ENCODE measurements at places on chromosomes 4 and X.
A peak's percentile ranks its signal among the peaks of the same experiment; 100 is the strongest.

DNA sequence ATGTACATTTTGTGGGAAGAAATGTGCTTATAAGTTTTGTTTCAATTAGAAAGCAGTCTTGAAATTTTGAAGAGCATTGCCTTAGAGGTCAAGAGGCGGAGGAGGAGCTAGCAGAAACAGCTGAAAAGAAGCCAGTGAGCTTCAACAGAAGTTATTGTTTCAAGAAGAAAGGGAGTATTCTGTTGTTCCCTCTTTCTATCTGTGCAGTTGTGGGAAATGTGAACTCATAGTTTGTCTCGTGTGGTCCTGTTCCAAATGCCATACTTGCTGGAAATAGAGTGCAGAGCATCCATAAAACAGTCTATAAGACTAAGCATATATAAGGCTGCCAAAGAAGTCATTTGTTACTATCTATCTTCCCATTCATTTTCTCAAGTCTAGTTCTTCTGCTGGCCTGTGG is 1015.7 kb downstream of the DMD start:
- DNase-seq = no peak

GRCh38 chrX:78314561-78314960 is 12.8 kb downstream of the CYSLTR1 start:
- no peak for DNase-seq

DNA sequence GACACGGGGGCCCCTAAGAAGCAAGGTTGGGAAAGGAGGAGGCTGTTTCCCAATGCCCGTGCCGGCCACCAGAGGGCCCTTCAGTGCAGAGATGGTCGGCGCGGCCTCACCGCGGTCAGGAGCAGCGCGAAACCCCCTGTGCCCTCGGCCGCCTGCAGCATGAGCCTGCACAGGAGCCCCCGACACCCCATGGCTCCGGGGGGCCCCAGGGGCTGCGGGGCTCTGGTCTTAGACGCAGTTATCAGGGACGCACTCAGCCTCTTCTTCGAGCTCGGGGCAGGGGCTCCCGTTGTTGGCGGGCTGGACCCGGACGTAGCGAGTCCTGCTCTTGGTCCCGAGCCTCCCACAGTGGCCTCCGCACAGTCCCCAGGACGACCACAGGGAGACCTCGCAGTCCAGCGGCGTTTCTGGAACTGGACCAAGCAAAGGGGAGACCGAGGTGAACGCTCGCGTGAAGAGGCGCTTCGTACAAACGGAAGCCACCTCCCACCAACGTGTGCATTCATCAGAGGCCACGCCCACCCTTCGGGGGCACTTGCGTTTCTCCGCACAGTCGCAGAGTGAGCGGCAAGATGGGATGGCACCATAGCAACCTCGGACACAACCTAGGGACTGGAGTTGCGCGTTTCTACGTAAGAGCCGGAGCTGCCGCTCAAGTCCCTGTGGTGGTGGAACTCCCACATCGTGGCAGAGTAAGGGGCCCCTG is 5.0 kb downstream of the SPON2 start:
- peak; percentile 45 for DNase-seq

DNA sequence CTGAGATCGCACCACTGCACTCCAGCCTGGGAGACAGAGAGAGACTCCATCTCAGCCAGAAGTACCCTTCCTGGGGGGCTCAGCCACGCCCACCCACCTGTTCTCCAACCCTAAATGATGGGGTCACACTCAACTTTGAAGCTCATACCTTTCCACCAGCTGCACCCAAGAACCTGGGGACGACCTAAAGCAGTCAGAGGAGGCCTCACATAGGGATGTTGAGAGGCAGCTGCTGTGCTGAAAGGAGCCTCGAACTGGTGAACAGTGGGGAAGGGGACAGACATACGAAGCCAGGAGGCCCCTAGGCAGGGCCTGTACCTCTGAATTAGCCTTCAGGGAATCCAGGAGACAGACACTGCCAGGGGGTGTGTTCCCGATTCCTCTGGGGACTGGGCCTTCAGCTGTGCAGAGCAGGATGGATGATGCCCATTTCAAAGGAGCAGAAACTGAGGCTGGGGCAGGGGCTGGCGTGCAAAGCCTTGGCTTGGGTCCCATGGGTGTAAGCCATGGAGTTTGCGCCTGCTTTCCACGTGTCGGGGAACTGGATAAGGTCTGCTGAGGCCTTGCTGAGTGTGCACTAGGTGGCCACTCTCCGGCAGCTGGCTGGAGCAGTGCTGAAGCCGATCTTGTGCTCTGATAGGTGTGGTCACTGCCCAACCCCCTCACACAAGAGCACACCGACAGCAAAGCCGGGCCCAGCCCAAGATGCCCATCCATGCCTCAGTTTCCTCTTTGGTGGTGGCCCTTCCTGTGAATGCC is 130.8 kb downstream of the CPZ start:
- no peak for DNase-seq

DNA sequence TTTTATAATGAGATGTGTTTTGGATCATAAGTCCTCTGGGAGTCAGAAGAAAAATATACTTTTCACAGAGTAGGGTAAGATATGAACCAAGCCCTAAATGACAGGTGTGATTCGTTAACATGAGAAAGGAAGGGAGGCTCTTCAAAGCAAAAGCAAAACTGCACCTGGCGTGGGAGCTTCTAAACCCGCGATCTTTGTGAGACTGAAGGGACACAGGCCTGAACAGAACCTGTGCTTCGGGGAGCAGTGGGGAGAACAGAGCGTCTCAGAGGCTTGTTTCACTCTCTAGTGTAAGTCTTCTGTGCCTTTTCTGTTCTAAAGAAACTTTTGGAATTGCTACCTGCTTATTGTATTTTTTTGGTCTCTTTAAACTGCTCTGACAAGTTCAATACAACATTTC is 30.2 kb upstream of the CYP4V2 start:
- DNase-seq = peak; percentile 54

DNA sequence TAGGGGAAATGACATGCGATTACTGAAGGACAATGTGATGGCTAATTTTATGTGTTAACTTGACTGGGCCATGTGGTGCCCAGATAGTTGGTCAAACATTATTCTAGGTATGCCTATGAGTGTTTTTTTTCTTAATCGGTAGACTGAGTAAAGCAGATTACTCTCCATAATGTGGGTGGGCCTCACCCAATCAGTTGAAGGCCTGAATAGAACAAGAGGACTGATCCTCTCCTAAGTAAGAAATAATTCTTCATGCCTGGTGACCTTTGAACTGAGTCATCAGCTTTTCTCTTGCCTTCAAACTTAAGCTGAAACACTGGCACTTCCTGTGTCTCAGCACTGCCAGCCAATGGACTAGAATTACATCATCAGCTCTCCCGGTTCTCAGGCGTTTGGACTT is 164.0 kb upstream of the FGF13 start:
- DNase-seq = no peak

DNA sequence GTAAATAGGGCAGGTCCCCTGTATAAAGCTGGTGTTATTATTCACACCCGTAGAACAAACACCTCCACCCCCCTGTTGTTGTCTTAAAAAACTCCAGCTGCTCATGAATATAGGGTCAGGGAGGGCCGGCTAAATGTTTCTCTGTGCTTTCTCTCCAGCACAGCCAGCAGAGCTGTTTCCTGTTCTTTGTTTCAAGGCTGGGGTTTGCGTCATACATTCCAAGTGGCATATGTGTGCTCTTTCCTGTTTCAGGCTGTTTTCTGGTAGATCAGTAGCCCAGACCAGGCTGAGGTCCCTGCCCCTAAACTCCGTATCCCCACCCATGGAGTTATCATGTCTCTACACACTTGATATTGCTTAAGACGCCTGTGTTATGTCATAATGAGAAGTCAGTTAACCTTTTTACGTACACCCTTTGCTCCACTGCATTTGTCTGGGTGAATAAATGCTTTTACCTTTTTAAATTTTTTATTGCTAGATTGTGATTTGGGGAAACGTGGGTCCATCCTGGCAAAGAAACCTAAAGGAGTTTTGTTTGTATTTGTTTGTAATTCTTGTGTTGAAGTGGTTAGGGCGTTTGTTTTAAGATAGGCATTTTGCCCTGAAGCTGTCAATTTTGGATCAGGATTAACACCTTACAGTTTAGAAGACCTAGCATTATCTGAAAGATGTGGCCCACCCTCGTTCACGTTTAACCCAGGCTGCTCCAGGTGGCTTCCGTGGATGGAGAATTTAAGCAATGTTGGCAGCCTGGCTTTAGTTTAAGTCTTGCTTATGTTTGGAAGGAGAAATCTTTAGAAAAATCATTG is 3.3 kb downstream of the KLF3 start:
- DNase-seq = peak; percentile 68

DNA sequence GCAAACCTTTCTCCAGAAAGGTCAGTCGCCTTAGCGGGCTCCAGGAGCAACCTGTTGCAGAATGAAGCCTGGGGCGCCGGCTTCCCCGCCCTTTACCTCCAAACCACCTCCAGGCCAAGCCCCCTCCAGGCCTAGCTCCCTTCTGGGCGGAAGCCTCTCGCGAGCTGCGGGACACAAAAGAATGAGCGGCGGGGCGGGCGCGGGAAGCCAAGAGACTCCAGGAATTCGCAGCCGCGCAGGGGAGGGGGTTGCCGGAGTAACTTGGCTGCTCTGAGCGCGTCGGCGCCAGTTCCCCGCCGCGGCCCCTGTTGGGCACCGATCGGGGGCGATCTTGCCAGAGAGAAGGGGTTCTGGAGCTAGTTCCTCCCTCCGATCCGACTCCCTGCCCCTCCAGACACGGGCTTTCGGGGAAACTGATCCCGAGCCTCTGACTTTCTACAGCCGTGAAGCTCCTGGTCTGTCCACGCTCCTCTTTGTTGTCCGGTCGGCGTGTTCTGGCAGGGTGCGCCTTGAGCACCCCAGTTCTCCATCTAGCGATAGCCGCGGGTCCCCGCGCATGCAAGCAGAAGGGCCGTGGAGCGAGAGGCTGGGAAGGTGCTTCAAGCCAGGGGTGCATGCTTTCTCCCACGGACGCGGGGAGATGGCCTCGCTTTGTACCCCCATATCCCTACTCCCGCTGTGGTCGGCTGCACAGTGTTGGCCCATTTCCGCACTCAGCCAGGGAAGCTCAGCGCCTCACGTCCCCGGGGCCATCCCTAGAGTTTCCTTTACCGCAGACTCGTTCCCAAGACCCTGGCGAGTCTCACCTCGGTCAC is 1.2 kb downstream of the PROM1 start:
- DNase-seq = no peak

DNA sequence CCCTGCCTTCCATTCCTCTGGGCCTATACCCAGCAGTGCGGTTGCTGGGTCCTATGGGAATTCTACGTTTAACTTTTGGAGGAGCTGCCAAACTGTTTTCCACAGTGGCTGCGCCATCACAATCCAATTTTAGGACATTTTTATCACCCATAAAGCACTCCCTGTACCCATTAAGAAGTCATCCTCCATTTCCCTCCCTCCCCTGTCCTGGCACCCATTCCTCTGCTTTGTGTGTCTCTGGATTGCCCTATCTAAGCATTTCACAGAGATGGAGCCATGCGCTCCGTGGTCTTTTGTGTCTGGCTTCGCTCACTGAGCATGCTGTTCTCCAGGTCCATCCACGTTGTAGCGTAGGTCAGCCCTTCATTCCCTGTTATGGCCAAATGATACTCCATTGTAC is 1.7 kb upstream of the OPN1LW start:
- no peak for DNase-seq

DNA sequence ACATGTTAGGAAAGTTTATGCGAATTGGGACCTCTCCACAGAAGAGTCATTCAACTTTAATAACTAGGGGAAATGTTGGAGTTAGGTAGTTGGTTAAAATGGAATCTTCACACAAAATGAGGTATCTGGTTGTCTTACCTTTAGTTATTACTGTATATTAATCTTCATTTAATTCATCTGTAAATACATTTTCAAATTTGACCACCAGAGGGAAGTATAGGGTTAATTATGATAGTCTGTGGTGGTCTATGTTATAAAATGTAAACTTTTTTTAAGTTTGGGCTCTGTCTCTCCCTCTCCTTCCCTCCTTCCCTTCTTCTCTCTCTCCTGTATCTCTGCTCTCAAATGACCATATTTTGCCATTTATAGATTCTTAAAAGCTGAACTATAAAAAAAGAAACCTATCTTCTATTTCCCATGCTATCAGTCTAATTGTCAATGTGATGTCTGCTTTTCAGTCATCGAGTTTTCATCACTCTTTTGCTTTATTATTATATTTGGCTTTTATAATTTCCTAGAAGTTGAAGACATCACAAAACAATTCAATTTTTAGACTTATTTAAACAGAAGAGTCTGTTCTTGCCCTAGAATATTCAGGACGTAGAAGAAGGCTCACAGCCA is 49.8 kb downstream of the TMEM144 start:
- peak; percentile 8 for DNase-seq

- no peak for DNase-seq
Measured at GRCh38 chr4:168832763-168833575, 177.1 kb downstream of the CBR4 start.

DNA sequence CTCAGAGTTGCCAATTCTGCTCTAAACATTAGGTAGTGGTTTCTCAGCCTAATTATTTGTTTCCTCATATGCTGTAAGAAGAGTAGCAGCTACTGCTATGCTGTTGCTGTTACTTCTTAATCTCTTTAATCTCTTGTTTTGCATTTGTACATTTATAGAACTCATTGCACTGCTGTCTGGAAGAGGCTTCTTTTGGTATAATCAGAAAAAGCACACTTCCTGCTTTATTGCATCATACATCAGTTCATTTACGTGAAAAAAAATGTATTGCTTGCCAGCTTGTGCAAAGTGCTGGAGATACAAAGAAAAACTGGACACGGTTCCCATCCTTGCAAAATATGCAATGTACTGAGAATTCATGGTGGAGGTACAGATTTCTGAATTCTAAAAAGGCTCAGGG is 332.0 kb downstream of the GRXCR1 start:
- no peak for DNase-seq

GRCh38 chr4:68904786-68905185 is 46.8 kb downstream of the UGT2A3 start:
- peak; percentile 71 for DNase-seq

- no peak for DNase-seq
Measured at GRCh38 chr4:14620567-14621141, 381.6 kb upstream of the CPEB2 start.

GRCh38 chrX:121008920-121009319 is 23.4 kb upstream of the CT47A1 start:
- DNase-seq = no peak

DNA sequence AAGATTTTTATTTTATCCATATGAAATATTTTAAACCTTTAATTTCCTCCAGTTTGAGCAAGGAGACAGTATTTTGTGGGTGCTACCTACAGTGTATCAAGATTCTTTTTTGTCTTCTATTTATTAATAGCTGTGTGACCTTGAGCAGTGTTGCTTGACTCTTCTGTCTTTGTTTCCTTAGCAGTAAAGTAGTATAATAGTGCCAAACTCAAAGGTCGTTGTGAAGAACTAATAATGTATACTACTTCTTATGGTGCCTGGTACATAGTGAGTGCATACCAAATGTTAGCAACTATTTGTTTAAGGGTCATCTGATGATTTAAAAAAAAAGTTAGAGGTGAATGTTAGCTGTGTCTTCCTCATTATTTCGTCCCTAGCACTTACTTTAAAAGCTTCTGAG is 30.5 kb downstream of the SMARCAD1 start:
- no peak for DNase-seq

All from NCI-H510A treated with DMSO at 0.1 percent for 48 hours (cell line).